ENCODE measurements at places on chromosomes 7 and 10.
A peak's percentile ranks its signal among the peaks of the same experiment; 100 is the strongest.

DNA sequence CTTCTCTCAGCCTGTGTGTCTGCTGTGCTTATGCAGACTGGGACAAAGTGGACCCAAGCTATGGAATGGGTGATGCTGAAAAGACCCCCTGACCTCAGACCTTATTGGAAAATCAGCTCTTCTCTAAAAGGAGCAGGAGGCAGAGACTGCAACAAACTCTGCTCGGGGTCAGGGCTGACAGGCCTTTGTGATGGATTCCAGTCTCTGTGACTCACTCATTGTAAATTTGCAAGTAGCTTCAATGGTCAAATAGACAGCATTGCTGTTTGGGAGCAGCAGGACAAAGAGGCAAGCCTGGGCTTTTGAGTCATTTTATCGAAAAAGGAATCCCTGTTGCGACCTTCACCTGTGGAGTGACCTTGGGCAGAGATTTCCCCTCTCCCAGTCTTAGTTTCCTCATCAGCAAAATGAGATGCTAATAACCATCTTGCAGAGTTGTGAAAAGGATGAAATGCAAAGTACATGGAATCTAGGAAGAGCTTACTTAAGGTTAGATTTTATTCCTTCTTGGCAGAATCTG lies 26.1 kb upstream of the GPR26 start:
- DNase-seq = peak; percentile 32

DNA sequence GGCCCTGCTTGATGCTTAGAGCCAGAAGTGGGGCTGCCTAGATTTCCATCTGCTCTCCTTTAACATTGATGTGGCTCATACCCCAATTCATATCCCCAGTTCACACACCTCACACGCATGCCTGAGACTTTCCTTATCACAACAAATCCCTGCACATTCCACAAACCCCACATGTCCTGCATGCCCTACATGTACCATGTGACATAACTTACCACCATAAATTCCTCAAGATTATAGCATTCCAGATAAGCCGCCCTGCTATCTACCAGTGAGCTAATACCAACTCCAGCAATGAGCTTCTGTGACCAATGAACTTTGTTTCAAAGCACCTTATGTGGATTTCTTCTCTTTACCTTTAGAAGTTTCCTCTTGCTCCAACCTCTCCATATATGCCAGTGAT lies 104.7 kb upstream of the RAB11FIP2 start:
- DNase-seq = no peak

GRCh38 chr7:3370068-3370830 lies 69.2 kb downstream of the SDK1 start:
- DNase-seq = no peak

GRCh38 chr10:7417103-7417623 lies 6.3 kb upstream of the SFMBT2 start:
- no peak for DNase-seq

- DNase-seq = no peak
Measured at GRCh38 chr7:153832160-153832559, 220.0 kb upstream of the DPP6 start.

GRCh38 chr10:67924136-67924535 lies 39.7 kb downstream of the SIRT1 start:
- no peak for DNase-seq

- DNase-seq = no peak
Measured at GRCh38 chr7:31958226-31958625, 112.0 kb downstream of the PDE1C start.

DNA sequence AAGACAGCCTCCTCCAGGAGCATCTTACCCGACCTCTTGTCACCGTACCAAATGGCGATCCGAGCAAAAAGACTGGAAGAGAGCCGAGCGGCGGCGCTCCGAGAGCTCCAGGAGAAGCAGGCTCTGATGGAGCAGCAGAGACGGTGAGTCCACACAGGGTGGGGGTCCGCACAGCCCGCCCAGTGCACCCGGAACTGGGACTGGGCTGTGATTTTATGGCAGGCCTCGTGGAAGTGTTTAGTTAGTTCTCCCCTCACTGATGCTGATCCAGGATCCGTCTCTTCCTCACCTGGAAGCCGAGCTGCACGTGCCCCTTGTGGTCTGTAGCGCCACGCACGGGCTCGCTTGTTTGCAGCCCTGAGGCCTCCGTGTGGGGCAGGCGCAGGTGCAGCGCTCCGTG lies 19.6 kb downstream of the LRRC27 start:
- no peak for DNase-seq

DNA sequence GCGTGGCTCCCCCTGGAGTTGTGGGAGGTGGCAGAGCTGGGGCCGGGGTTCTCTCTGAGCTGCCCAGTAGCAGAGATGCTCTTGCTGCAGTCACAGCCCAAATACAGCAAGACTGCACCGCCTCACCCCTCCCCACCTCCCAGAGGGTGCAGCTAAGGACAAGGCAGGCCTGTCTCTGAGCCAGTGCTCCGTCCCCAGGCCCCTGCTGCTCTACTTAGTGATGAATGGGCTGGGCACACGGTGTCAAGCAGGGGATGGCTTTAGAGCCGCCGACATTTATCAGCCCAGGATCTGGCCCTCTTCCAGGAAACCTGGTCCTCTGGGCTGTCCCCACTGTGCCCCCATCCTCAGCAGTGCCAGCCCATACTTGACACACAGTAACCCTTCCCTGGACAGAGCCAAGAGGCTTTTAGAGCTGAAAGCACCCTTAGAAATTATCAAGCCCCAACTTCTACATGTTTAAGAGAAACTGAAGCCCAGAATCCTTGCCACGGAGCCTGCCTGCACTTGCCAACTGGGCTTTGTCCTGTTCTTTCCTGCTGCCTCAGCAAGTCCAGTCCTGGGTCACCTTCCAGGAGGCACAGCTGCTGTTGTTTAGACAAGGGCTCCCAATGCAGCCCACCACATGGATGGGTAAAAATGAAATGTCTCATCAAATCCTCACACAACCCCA lies 137.1 kb upstream of the UNC5B start:
- DNase-seq = peak; percentile 68

DNA sequence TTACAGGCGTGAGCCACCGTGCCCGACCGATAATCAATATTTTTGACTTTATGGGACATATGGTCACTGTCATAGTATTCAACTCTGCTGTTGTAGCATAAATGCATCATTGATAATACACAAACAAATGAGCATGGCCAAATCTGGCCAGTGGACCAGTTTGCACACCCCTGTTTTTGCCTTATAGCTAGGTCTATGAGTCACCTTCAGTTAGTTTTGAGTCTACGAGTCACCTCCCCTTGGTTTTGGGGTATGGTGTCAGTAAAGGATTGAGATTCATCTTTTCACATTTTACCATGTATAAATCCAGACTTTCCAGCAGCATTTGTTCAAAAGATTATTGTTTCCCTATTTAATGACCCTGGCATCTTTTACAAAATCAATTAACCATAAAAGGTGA lies 362.5 kb upstream of the NRP1 start:
- DNase-seq = no peak

- no peak for DNase-seq
Measured at GRCh38 chr10:824946-825345, 106.6 kb downstream of the LARP4B start.

DNA sequence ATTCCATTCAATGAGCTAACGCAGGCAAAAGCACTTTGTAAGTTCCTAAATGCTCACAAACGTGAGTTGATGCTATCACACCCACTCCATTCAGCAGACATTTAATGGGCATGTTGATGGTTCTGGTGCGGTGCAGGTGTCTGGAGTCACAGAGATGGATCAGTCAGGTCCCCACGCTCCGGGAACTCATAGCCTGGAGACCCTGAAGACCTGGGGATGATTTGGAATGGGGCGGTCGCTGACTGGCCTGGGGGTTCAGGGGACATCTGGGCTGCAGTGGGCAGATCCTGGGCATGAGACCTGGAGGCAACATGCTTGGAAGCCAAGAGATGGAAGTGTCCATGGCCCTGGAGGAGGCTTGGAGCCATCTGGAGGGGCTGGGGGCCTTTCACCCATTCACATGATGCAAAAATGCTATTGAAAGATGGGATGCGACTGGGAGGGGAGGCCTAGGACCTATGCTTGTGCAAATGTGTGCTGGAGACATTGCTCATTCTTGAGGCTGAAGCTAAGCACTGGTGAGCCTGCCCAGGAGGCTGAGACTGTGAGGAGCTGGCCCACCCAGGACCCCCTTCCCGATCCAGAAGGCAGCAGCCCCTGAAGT lies 522.6 kb downstream of the GLRX3 start:
- no peak for DNase-seq

DNA sequence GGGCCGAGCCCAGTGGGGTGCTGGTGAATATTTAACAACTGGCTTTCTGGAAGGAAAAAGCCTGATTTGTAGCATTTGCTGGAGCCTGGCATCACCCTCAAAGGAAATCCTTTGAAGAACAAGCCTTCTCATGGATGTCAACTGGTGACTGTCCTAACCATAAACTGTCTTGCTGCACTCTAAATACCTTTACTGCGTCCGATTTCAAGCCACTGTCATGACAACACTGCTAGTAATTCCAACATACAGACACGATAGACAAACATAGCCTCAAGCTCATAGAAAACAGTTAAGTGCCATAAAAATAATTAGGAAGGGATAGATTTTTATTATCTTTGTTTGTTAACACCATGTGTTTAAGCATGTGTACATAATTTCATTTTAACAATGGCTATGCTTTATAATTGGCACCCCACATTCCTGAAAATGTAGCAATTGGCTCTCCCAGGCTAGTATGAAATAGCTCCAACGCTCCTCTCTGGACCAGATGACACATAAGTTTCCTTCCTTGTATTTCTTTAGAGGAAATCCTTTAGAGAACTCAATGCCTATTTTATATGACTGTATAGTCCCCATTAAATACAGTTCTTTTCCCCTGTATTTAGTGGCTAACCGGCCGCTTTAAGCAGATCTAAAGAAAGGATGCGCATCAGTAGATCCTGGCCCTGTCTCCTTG lies 273.4 kb downstream of the PRPF18 start:
- no peak for DNase-seq

DNA sequence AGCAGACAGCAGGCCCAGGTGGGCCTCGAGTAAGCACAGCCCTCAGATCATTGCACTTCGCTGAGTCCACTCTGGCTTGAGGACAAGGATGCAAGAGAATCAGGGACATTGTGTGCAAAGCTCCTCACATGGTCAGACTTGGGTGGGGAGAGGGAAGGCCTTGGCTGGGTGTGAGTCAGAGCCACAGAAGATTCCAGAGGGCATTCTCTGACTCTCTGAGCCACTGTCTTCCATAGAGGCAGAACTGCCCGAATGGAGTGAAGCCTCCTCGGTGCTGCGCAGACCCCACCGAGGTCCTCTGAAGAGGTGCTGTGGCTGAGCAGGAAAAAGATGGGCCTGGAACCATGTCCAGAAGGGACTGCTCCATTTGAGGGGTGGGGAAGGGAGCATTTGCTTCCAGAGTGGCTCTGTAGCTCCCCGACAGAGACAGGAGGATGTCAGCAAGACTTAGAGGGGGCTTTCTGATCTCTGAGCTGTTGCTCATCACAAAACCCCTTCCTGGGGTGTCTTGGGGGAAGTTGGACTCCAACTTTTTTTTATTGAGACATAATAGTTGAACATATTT lies 120.8 kb downstream of the PTPN20 start:
- peak; percentile 79 for DNase-seq

- no peak for DNase-seq
Measured at GRCh38 chr7:101159696-101160674, 5.4 kb downstream of the VGF start.

- peak; percentile 85 for DNase-seq
Measured at GRCh38 chr7:5354460-5355232, 69.0 kb downstream of the TNRC18 start.

DNA sequence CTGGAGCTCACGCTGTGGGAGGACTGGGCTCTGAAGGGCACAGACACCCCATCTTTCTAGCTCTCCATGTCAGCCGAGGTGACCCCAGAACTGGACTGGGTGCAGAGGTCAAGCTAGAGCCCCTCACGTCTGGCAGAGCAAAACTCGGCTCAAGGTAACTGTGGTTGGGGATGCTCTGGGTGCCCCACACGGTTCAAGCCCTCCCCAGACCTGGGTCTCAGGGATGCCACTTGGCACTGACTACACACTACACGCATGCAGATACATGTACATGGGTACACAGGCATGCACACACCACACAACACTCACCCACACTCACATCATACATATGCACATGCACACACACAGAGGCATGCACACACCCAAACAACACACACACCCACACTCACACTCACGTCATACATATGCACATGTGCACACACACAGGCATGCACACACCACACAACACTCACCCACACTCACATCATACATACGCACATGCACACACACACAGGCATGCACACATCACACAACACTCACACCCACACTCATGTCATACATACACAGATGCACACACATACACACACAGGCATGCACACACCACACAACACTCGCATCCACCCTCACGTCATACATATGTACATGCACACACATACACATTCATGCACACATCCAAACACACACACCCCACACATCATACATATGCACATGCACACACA lies 219.3 kb downstream of the DNAJB6 start:
- peak; percentile 45 for DNase-seq

GRCh38 chr7:2612445-2613097 lies 19.2 kb upstream of the TTYH3 start:
- DNase-seq = no peak

DNA sequence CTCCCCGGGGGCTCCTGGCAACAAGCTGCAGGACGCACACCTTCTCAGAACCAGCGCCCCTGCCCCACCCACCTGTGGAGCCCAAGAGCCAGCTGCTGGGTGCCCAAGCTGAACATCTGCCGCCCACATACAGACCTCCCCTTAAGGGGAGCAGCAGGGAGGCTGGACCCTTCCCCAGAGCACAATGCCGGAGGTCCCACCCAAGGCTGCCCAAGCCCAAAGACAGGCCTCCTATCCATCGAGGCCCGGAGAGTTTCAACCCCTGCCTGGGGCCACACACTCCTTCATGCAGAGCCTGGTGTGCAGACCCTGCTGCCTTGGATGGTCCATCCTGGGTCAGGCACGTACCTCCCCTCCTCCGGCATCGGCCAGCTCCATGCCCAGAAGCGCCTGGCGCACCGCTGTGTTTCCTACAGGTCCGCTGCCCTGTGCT lies 48.7 kb downstream of the VIPR2 start:
- peak; percentile 49 for DNase-seq

DNA sequence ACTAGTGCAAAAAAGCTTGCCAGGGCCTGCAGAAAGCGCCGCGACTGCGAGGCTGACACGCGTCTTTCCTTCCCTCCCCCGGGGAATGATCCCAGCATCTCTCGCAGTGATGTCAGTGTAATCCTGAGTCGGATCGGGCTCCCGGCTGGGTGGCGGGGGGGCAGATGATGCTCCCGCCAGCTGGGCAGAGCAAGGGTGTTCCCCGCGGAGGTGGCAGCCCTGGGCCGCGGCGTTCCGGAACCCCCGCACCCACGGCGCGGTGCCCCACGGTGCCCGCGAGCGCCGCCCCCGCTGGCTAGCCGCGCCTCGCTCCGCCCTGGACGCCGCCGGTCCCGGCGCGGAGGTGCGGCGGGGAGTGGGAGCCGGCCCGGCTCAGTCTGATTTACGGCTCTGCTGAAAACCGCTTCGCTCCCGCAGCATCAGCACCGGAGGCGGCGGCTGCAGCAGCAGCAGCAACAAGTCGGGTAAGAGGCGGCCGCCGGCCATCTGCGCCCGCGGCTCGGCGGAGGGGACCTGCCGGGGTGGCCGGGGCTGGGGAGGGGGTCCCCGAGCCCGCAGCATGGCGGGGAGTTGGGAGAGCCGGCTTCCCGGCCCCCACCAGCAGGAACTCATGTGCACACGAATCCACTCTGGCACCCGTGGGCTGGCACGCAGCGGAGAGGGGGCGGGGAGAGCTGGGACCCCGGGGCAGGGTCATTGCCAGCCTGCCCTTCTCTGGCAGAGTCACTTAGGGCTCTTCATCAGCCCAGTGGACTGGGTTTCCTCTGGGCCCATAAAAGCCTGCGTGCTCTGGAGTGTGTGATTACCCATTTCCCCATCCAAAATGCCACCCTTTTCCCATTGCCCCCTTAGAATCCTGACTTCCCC lies at the start of gene ZNF365:
TSS of gene ZNF365 (plus strand) at position 375 of the 867 bp plus-strand sequence. CDS start 1,825 bp downstream, outside the sequence.
- no peak for DNase-seq

- DNase-seq = no peak
Measured at GRCh38 chr10:1809139-1809741, 71.9 kb upstream of the ADARB2 start.

Data from suprapubic skin (tissue), 4 donors.